Choroid plexus epithelial cell (primary cell): ENCODE measurements at places on chromosomes 7 and 10.

GRCh38 chr10:36802490-36803153, 322.8 kb upstream of the ANKRD30A start:
- peak; percentile 72 for DNase-seq

- DNase-seq: peak; percentile 56
These were observed 134.3 kb downstream of the TAX1BP1 start for GRCh38 chr7:27873981-27874957.

GRCh38 chr7:93921607-93922566, at the start of gene GNG11:
TSS of gene GNG11 (plus strand) at chr7:93921735. CDS start at chr7:93922138, 403 bp downstream.
- DNase-seq: peak; percentile 86

DNA sequence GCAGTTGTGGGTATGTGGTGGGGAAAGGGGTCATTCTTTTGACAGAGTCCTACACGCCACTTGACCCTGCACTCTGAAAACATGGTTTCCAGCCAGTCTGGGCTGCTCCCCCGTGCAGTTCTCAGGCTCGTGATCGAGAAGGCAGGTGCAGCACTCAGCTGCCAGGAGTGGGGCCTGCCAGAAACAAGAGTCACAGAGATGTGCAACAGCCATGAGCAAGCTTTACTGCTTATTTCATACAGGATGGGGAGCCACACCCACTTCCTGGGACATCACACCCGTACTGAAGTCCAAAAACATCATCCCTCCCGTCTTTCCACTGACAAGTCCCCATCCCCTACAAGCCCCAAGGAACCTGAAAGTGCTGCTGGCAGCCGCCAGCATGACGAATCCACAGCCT, 9.3 kb downstream of the ATG9B start:
- DNase-seq: no peak

DNA sequence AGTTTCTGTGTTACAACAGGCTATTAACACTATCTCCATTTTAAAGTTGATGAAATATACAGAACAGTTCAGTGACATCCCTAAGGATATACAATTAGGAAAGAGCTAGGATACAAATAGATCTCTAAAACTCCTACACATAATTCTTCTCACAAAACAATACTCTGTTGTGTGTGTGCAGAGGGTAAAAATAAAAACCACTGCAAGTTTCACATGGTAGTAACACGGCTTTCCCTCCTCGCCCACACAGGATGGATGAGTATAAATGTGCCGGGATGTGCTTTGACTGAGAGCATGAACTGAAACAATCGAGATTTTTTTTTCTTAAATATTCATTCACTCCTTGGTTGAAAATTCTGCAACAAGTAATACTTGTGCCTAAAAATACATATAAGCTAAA, 131.5 kb upstream of the C1QL3 start:
- DNase-seq: no peak

DNA sequence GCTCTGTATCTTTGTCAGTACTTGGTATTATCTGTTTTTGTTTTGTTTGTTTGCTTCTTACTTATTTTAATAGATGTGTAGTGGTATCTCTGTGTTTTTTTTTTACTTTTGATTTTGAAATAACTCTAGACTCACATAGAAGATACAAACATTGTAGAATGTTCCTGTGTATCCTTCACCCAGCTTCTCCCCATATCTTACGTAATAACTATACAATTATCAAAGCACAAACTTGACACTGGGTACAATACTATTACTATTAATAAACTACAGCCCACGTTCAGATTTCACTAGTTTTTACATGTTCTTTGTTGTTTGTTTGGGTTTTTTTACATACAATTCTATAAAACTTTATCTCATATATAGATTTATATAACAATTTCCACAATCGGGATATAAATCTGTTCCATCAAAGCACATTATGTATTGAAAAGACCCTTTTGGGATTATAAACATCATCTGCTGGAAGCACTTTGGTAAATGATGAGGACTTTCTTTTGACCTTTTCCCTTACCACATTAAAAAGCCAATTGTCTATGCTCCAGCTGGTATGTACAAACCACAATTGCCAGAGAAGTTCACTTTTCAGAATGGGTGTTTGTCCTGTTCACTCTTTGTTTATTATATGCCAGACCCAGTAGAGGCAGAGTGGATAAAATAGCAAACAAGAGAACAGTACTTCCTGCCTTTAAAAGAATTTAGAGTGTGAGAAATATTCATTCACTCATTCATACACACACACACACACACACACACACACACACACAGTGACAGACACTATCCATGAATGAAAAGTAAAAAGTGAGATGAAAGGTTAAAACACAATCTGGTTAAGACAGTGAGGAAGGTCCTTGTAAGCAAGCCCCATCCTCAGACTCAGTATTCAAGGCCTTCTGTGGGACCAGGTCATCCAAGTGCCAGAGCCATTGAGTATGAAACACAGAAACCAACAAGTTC, 113.0 kb downstream of the SGMS1 start:
- DNase-seq: peak; percentile 27

DNA sequence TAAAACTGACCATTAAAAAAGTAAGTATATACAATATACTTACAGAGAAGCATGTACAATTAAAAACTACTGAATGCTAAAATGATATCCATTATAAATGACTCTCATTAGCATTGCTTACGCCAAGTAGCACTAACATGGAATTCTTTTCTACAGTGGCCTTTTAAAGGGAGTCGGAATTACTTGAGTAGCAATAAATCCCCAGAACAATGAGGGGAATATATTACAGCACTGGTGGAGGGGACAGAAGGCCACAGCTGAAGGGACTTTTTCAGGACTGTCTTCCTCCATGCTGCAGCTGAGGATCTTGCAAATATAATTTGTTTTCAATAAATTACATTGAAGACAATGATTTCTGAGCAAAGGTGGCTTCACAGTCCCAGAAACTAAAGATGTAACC, 97.0 kb downstream of the ALOX5 start:
- no peak for DNase-seq

DNA sequence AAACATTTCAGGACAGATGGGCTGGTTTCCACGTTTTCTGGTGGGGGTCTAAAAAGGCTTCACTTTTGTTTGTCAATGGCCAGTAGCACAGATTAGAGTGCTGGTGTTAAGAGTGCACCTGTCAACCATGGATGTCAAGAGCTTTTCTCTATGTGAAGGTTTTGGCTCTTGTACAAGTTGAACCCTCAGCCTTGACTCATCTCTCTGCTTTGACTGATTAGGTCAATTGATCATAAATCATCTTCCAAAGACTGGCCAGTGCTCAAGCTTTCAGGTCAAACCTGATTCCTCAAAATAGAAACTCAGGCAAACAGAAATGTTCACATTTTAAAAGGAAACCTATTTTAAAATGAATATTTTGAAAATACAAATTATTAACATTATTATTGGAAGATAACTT, 59.6 kb upstream of the SP4 start:
- DNase-seq: no peak

GRCh38 chr7:74290981-74291441, 1.8 kb downstream of the CLIP2 start:
- DNase-seq: no peak

DNA sequence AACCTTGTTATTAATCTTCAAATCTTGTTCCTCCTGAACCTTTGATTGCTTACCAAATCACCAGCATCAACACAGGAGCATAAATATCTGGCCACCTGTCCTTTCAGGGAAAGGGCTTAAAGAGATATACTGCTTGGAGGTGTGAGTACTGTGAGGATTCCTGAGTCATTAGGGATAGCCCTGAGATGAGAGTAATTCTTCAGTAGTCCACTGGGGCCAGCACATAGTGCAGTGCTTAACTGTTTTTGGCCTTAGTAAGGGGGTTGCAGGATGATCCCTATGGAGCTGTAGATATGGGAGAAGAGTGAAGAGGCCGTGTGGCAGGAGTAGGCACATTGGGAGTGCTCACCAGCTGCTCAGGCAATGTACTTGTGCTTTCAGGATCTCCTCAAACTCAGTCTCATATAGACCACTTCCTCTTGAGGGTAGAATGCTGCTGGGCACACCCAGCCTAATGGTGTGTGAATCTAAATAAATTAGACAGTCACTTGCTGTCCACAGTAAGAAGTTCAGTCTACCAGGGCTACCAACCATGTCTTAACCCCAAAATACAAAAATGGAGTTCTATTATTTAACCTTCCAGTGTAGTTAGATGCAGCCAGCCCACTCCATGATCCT, 26.5 kb upstream of the GPR141 start:
- DNase-seq: no peak

- no peak for DNase-seq
These were observed 75.0 kb downstream of the PDGFA start for GRCh38 chr7:444606-445005.

DNA sequence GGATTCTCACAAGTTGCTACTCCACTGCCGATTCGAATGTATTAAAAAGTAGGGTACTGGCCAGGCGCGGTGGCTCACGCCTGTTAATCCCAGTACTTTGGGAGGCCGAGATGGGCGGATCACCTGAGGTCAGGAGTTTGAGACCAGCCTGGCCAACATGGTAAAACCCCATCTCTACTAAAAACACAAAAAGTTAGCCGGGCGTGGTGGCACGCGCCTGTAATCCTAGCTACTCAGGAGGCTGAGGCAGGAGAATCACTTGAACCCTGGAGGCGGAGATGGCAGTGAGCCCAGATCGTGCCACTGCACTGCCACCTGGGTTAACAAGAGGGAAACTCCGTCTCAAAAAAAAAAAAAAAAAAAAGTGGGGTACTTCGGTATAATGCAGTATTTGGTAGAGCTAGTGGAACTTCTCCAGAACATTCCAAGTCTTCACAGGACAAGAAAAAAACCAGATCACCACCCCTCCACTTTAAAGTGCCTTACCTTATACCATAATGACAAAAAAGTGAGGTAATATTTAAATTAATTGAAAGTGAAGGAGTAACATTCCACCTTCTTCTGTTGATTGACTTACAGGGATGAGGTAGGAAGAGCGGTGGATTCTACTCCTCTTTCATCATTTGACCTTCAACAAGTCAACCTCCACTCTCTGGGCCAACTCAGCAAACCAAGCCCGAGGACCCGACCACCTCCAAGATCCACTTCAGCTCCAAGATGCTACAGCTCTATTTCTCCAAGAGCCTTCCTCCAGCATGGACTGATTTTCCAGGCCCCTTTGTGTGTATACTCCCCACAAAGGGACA, 2.0 kb downstream of the BAZ1B start:
- DNase-seq: peak; percentile 28

- DNase-seq: peak; percentile 44
These were observed 858.5 kb downstream of the KCNMA1 start for GRCh38 chr10:76778914-76779795.

DNA sequence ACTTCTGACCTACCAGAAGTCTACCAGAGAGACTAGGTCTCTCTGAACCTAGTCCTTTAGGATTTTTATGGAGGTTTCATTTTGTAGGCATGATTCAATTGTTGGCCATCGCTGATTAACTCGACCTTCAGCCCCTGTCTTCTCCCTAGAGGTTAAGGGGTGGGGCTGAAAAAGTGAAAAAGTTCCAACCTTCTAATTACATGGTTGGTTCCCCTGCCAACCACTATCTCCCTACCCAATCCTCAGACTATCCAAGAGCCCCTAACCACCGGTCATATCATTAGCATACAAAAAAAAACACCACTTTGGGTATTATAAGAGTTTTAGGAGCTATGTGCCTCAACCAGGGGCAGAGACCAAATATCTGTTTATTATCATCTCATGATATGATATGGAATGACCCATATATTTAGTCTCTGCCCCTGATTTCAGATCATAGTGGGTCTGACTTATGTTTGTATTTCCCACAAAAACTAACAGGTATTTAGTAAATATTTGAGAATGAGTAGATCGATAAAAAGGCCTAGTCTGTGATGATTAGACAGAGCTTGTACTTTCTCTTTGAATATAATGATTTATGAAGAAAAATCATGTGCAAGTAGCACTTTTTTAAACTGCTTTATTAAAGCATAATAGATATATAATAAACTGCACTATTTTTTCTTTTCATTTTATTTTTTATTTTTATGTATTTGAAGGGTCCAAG, 35.8 kb downstream of the DNAJC9 start:
- no peak for DNase-seq

- DNase-seq: no peak
These were observed 442.1 kb downstream of the GRID1 start for GRCh38 chr10:85924382-85925102.

- peak; percentile 7 for DNase-seq
These were observed 64.4 kb downstream of the HBP1 start for GRCh38 chr7:107233174-107233573.

DNA sequence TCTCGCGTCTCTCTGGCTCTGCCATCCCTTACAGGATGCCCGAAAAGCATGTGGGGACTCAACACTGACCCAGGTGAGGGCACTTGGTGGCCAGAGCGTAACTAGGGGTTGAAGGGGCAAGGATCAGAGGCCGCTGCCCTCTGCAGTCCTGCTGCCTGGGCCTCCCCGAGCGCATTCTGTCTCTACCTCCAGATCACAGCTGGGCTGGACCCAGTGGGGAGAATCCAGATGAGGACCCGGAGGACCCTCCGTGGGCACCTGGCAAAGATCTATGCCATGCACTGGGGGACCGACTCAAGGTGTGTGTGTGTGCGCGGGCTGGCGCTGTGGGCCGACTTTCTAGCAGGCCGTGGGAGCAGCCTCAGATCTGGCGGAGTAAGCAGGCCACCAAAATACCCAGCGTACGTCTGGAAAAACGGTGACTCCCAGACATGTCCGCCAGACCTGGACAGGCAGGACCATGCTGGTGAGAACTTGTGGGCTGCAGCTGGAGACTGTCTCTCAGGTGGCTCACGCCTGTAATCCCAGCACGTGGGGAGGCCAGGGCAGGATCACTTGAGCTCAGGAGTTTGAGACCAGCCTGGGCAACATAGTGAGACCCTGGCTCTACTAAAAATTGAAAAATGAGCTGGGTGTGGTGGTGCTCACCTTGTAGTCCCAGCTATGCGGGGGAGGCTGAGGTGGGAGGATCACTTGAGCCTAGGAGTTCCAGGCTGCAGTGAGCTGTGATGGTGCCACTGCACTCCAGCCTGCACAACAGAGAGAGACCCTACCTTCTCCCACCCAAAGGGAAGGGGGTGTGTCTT, 3.2 kb downstream of the GNB2 start:
- no peak for DNase-seq

- peak; percentile 94 for DNase-seq
These were observed 74.7 kb upstream of the PRR15 start for GRCh38 chr7:29488977-29489376.
